ENCODE measurements at places on chromosomes 2 and 18. TPM values are rescaled to one million over a fixed set of nuclear protein-coding genes. Genes with fewer than 3 reads are reported as not detected.
A peak's percentile ranks its signal among the peaks of the same experiment; 100 is the strongest.

Gene PJVK
- 9.4 TPM for total RNA-seq

Gene ZSWIM2
- not detected for total RNA-seq

Gene SKA1
- total RNA-seq = 0.73 TPM

Gene LIMS2
- total RNA-seq = 81.5 TPM

Gene IL36RN
- not detected for total RNA-seq

Gene OR6B2
- not detected for total RNA-seq

Gene C1GALT1C1L
- not detected for total RNA-seq

Gene LOXHD1
- total RNA-seq = 0.62 TPM

Gene RPL37A
- 716 TPM for total RNA-seq

Gene ST8SIA5
- total RNA-seq = not detected

Gene ZBTB7C
- total RNA-seq = 11.2 TPM

Gene TAF1B
- total RNA-seq = 6.5 TPM

Gene TXNDC2
- total RNA-seq = not detected

Gene MC2R
- not detected for total RNA-seq

Gene RAD51AP2
- not detected for total RNA-seq

Gene AMER3
- total RNA-seq = not detected

Gene RAB17
- total RNA-seq = 4.4 TPM

Gene ANO7
- total RNA-seq = 3.8 TPM

DNA sequence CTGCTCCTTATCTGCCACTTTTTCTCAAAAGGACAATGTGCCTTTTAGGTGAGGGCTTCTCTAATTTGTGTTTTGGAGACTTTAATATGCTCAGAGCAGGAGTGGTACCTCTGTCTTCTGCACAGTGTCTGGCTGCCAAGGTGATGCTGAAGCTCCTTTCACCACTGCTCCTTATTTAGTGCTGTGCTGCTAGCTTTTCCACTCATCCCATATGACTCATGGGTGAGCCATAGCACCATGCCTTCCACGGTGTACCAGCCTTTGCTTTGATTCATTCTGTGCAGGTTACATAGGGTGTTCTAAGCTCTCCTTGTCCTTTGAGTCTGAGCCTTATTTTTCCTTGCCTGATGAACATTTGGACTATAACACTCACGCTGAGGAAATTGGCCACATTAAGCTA lies 202.4 kb downstream of the ARL6IP6 start:
- no peak for DNase-seq

- no peak for DNase-seq
These were observed 159.6 kb downstream of the MGAT5 start for GRCh38 chr2:134413430-134413829.

DNA sequence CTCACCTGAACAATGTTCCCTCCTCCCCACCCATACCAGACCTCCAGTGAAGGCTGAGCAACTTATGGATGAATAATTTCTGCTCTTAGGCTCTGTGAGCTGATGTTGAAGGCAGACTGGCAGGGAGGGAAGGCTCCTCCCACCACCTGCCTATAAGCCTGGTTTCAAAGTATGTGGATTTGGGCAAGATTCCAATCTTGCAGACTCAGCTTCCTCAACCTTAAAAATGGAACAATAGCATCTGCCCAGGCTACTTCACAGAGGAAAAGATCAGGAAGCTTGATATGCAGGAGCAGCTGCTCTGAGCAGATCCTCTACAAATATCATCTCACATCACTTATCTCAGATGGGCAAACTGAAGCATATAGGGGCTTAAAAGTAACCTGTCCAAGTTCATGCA lies 112.2 kb downstream of the ZFP36L2 start:
- no peak for DNase-seq

DNA sequence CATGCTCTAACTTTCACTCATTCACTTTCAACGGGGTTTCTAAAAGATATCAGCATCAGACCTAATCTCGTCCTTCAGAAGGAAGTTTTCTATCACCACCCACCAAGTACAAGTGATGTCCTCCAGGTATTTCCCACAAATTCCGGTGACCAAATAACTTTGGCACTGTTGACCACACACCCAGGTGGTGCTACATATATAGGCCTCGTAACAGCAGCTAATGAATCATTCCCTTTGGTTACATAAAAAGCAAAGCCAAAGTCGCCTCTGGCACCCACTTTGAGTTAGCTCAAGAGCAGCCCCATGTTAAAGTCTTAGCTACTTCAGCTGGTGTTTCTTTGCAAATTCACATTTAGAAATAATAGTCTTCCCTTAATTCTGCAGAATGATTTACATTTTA lies 138.2 kb upstream of the OSR1 start:
- no peak for DNase-seq

- no peak for DNase-seq
These were observed 167.3 kb upstream of the HS6ST1 start for GRCh38 chr2:128485761-128486639.

GRCh38 chr2:238431456-238431855 lies 4.7 kb downstream of the ASB1 start:
- no peak for DNase-seq

DNA sequence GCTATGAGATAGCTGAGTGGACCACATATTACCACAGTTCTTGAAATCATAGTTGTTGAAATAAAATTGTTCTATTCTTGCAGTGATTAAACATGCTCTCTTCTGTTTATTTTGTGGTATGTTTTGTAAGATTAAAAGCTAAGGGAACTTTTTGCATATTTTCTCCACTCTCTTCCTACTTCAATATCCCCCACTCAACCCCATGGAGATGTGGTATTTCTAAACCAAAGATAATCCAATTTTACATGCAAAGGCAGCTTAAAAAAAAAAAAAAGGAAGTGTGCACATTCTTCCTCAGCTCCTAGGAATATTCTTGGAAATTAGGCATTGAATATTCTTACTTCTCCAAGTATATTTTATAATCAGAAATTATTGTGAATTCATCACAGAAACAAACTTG lies 15.0 kb upstream of the PAX3 start:
- DNase-seq = no peak

GRCh38 chr2:52510432-52510831 lies 1257.2 kb upstream of the CHAC2 start:
- no peak for DNase-seq

- DNase-seq = no peak
These were observed 12.0 kb downstream of the MRPL35 start for GRCh38 chr2:86211033-86211795.

DNA sequence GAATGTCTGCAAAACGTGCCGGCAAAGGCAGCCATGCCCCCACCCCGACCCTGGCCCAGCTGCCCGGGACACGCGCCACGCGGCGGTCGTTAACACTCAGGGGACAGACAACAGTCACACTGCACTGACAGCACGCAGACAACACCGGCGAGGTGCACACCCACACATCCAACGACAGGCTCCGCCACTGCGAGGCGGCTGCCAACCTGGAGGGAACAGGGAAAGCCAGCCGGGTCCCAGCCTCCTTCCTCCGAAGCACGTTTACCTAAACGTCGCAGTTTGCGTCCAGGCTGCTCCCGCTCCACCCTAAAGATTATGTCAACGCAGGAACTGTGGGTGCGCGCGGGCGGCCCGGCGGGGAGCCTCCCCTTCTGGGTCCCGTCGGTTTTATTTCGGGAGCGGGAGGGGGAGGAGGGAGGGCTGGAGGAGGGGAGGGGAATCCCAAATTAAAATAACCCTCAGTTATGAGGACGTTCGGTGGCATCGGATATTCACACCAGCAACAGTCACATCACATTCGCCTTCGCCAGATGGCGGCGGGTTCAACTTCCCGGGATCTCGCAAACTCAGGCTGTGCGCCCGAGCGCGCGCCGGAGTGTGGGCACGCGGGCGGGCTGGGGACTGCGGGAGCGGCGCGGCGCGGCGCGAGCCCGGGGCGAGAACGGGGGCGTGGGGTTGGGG lies 644 bp downstream of the PTGR3 start:
- DNase-seq = peak; percentile 46

GRCh38 chr2:236165842-236166795 lies 2.1 kb downstream of the GBX2 start:
- no peak for DNase-seq

- no peak for DNase-seq
These were observed 222.5 kb upstream of the SESTD1 start for GRCh38 chr2:179487010-179487731.

- peak; percentile 39 for DNase-seq
These were observed 5.1 kb downstream of the AGPS start for GRCh38 chr2:177397481-177398289.

- DNase-seq = no peak
These were observed 69.3 kb upstream of the CHN1 start for GRCh38 chr2:175074478-175074877.

DNA sequence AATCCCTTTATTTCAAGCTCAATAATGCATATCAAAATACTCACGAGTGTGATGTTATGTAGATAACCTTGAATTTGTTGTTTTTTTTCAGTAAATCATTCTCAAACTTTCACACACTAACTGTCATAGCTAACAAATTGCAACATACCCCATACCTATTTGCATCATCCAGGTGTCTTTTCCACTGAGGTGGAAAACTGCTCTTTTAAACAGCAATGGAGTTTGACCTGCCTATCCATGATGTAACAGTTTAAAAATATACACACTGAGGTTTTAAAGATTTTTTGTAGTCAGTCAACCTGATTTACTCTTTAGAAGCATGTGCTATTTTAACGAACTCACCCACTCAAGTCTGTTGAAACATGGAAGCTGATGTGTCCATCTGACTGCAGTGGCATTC lies 298.7 kb downstream of the RND3 start:
- DNase-seq = no peak

- peak; percentile 39 for DNase-seq
These were observed 2.8 kb upstream of the LRRFIP1 start for GRCh38 chr2:237624565-237624964.

- no peak for DNase-seq
These were observed 70.8 kb downstream of the RAPGEF4 start for GRCh38 chr2:172806493-172806892.

DNA sequence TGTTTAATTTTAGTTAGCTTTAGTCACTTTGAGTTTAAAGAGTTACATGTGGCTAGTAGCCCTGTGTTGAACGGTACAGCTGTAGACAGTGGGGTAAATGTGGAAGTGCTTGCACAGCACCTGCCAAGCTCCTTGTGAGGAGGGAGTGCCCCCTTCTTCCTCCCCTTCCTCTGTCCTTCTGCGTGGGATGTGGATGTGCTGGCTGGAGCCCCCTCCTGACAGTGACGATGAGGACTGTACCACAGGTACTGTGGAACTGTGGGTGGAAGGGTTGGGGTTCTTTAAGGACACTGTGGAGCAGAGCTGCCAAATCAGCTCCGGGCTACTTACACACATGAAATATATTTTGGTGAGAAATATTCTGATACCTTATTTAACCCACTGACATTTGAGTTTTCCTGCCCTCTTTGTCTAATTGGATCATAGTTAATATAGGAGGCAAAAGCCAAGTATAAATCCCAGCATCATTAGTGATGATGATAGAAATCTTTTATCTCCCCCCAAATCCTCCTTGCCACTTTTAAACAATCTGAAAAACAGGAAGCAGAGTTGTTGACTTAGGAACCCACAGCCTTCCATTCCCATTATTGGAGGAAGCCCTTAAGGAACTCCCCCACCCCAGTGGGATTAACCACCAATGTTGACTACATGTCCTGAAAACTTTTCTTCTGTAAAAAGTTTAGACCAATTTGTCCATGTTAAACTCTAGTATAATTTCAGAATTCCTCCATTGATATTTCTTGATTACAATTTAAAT lies 181.3 kb downstream of the PTPRM start:
- no peak for DNase-seq

- DNase-seq = peak; percentile 88
These were observed 568.4 kb downstream of the TNS1 start for GRCh38 chr2:217434180-217434975.

- DNase-seq = no peak
These were observed 51.5 kb downstream of the EIPR1 start for GRCh38 chr2:3326182-3326537.

GRCh38 chr2:42928161-42928691 lies 135.8 kb upstream of the HAAO start:
- DNase-seq = no peak

DNA sequence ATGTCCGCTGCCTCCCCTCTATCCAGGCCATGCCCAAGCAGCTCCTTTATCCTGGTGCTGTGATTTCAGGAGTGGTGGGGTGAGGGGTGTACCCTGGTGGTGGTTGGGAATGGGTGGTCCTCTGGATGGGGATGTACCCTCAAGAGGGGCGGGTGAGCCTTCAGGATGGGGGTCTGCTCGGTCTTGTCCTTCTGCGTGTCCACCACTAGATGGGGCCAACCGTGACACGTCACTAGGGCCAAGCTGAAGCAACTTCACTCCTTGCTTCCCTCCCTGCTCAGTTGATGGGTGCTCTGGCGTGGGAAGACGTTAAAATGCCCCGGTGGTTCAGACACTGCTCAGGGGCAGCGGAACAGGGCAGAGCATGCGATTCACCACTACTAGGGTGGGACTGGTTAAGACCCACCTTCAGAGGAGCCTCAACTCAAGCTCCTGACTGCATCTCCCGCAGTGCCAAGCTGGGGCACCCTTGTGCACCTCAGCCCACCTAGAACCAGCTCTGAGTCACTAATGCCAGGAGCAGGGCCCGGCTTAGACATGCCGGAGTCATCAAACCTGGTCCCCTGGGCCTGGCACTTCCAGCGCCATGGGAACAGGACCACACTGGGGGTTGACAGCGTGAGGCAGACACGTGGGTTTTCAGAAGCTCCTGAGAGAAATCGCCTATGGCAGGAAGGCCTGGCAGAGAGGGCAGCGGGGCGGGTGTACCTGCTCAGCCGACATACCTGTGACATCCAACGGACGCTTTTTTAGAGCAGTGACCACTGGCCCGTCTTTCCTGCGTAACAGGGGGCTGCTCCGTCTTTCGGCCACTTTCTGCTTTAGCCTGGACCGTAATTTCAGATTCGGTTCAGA lies 256.7 kb downstream of the HDAC4 start:
- no peak for DNase-seq

DNA sequence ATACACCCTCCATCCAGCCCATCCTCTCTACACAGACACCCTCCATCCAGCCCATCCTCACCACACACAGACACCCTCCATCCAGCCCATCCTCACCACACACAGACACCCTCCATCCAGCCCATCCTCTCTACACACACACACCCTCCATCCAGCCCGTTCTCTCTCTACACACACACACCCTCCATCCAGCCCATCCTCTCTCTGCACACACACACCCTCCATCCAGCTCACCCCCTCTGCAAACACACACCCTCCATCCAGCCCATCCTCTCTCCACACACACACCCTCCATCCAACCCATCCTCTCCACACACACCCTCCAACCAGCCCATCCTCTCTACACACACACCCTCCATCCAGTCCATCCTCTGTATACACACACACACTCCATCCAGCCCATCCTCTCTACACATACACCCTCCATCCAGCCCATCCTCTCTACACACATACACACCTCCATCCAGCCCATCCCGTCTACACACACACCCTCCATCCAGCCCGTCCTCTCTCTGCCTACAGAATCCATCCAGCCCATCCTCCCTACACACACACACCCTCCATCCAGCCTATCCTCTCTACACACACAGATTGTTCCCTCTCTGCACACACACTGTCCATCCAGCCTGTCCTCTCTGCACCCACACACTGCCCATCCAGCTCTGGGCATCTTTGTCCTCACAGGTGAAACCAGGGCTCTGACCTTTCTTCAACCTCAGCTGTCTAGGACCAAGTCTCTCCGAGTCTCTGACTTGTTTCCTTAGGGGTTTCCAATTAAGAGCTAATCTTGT lies 81.2 kb downstream of the EIPR1 start:
- no peak for DNase-seq
